ENCODE measurements at places on chromosomes 16 and 17.
A peak's percentile ranks its signal among the peaks of the same experiment; 100 is the strongest.

DNA sequence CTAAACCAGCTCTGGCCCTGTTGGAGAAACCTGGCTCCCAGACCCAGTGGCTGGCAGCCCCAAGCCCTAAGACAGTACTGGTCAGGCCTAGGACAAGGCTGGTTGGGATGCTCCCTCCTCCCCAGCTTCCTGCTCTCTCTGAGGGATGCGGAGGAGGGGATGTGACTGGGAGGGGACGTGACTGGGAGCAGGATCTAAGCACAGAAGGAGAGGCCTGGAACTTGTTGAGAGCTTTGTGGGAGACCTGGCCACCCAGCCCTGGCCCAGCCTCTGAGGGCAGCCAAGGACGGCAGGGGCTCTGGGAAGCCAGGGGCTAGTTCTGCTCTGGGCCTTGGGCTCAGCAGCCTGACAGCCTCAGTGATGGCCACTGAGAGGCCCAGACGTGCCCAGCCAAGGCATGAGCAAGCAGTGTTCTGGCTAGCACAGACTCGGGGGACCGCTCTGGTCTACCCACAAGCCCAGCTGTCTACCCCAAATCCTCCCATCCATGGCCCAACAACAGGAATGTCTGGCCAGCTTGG, 22.8 kb downstream of the ATP6V0D1 start:
- DNase-seq, result no peak

GRCh38 chr16:59510008-59510424, 775.9 kb upstream of the GOT2 start:
- peak; percentile 74 for DNase-seq

DNA sequence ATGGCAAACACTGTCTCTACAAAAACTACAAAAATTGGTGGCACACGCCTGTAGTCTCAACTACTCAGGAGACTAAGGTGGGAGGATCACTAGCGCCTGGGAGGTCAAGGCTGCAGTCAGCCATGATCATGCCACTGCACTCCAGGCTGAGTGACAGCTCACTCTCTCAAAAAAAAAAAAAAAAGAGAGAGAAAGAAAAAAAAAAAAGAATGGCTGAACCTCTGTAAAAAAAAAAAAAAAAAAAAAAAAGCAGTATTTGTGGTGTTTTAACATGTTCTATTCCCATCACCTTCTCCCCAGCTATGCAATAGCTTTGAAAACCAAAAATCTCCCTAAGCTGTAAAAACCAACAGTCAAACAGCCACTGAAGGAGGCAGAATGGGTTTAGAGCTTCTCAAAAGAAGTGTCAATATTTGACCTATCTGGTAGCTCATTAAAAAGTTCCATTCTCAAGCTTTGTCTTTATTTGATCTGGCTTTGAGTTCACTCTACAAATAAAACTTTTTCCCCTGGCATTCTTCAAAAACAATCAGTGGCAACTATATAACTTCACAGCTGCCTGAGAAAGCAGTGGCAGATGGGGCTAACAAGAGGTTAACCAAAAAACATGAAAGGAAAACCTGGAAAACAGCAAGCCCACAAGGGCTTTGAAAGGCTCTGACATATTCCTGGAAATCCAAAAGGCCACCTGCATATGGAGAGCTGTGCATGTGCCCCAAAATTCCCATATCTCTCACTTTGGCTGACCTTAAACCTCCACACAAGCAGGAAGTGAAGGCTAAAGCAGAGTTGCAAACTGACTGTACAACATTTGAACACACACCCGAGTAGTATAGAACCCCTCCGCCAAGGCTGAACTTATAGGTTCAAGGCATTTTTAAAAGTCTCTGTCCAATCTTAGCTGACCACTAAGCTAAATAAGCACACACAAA, 36.0 kb downstream of the USP32 start:
- no peak for DNase-seq

GRCh38 chr17:59964482-59965328, at the start of gene RNFT1:
RNFT1 (minus strand) TSS chr17:59964740; CDS start chr17:59964663, 77 bp downstream.
- DNase-seq, result peak; percentile 94

DNA sequence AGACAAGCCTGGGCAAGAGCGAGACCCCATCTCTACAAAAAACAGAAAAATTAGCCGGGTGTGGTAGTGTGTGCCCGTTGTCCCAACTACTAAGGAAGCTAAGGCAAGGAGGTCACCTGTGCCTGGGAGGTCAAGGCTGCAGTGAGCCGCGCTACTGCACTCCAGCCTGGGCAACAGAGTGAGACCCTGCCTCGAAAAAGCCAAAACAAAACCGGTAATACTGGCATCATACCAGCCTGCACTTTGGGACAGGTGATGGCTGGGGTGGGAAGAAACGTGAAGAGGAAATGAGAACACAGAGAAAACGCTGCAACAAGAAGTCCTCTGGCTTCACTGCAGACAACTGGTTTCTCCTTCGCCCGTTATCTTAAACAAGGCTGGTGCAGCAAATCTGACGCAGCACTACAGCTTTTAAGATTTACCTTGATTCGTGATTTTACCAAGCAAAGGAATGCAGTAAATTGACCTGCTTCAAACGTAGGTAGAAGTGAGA, 725 bp upstream of the CASC3 start:
- DNase-seq, result no peak

GRCh38 chr17:689556-690275, 24.9 kb downstream of the VPS53 start:
- DNase-seq, result no peak

DNA sequence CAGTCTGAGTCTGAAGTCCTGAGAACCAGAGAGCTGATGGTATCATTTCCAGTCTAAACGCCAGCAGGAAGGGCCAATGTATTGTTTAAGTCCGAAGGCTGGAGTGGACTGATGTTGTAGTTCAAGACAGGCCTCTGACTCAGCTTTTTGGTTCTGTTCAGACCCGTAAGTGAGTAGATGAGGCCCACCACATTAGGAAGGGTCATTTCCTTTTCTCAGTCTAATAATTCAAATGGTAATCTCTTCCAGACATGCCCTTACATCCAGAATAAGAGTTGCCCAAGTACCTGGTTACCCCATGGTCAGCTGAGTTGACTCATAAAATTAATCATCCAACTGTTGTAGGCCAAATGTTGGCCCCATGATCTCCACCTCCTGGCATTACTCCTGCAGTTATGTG, 442.6 kb upstream of the HSBP1 start:
- DNase-seq, result no peak

DNA sequence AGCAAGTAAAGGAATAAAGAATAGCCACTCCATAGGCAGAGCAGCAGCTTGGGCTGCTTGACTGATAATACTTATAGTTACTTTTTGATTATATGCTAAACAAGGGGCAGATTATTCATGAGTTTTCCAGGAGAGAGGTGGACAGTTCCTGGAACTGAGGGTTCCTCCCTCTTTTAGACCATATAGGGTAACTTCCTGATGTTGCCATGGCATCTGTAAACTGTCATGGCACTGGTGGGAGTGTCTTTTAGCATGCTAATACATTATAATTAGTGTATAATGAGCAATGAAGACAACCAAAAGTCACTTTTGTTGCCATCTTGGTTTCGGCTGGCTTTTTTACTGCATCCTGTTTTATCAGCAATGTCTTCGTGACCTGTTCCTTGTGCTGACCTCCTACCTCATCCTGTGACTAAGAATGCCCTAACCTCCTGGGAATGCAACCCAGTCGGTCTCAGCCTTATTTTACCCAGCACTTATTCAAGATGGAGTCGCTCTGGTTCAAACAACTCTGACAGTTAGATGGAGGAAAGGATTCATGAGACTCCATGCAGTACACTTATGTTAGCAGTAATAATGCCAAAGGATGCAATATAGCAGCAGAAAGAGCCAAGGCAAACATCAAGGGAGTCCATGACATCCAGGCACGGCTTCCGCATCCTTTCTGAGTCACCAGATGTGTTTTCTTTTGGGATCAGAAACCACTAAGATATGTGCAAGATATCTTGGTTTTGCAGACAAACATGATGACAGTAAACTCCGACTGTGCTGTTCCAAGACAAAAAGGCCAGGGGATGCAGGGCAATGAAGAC, 55.8 kb upstream of the B4GALNT2 start:
- no peak for DNase-seq

GRCh38 chr16:73289232-73289631, 241.3 kb upstream of the ZFHX3 start:
- DNase-seq, result no peak

DNA sequence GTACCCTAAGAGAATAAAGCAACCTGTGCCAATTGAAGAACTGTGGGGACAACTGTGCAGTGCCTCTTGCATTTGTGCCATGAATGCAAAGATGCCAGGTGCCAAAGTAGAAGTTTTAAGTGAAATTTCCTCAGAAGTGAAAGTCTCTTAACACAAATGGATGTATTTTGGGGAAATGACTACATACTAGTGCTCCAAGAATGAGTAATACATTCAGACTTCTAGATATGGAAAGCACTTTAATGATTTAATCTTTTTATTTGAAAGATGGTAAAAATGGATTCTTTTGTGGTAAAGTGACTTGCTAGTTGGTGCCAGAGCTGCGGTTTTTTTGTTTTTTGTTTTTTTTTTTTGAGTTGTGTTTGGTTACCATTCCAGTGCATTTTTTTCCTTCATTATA, 15.0 kb downstream of the UTP18 start:
- DNase-seq, result no peak

GRCh38 chr16:67091906-67092566, 17.7 kb upstream of the PHAF1 start:
- DNase-seq, result no peak

DNA sequence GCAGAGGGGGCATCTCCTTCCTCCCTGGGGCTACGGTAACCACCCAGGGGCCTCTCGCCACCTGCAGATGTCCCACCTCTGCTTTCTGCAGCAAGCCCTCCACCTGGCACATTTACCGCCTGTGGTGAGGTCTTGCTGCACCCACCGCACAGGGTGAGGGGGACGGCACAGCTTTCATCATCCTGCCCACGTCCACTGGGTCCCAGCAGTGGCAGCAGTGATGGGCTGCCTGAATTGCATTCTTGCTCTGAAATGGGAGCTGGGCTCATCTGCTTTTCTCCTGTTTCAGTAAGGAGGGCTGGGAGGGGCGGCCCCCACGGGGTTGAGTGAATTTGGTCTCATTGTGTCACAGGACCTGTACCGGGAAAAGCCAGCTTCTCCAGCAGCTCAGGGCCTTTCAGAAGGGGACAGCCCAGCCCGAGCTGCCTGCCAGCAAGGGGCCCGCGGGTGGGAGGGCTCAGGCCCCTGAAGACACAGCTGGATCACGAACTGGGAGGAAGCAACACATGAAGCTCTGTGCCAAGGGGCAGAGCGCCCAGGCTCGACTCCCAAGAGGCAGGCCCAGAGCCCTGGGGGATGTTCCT, 12.7 kb downstream of the DNAAF8 start:
- DNase-seq, result no peak

GRCh38 chr16:54135361-54136275, 151.0 kb downstream of the IRX3 start:
- peak; percentile 4 for DNase-seq

- no peak for DNase-seq
These were observed 92.4 kb downstream of the HAPSTR1 start for GRCh38 chr16:9183682-9184353.

GRCh38 chr17:39235555-39236449, 10.1 kb upstream of the STAC2 start:
- DNase-seq, result peak; percentile 92

GRCh38 chr16:24152826-24153225, 103.3 kb upstream of the CACNG3 start:
- DNase-seq, result no peak

DNA sequence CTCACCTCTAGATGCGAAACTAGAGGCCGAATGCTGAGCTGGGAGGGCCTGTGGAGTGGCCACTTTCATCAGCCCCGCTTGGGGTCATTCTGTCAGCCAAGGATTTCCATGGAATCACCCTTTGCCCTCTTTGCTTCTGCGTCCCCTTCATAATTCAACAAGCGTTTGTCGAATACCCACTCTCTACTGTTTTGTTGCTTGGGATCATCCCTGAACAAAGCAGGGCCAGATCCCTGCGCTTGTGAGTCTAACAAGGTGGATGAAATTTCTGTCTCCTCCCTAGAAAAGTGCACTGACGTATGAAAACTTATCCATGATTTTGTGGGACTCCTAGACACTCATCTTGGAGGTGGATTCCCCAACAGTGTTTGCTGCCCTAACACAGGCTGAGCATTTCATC, 3.3 kb upstream of the SLC12A3 start:
- DNase-seq, result no peak

- DNase-seq, result no peak
These were observed 2.1 kb downstream of the PSMB10 start for GRCh38 chr16:67934306-67935100.

DNA sequence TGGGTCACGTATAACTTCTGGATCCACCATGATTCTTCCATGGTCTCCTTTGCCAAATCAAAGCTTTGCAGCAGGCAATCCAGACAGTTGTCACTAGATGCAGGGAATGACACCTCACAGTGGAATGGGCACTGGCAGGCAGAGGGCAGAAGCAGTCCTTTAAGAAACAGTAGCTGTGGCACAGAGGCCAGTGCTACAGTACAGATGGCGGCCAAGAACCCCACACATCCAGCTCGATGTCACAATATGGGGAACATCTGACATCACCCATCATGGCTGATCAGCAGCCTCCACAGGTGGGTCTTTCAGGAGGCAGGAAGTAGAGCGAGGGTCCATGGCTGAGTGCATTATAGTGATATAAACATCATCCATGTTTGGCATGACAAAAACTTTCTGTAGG, 18.8 kb upstream of the ERN1 start:
- DNase-seq, result no peak

- DNase-seq, result no peak
These were observed 121.5 kb downstream of the PCTP start for GRCh38 chr17:55872374-55872773.

DNA sequence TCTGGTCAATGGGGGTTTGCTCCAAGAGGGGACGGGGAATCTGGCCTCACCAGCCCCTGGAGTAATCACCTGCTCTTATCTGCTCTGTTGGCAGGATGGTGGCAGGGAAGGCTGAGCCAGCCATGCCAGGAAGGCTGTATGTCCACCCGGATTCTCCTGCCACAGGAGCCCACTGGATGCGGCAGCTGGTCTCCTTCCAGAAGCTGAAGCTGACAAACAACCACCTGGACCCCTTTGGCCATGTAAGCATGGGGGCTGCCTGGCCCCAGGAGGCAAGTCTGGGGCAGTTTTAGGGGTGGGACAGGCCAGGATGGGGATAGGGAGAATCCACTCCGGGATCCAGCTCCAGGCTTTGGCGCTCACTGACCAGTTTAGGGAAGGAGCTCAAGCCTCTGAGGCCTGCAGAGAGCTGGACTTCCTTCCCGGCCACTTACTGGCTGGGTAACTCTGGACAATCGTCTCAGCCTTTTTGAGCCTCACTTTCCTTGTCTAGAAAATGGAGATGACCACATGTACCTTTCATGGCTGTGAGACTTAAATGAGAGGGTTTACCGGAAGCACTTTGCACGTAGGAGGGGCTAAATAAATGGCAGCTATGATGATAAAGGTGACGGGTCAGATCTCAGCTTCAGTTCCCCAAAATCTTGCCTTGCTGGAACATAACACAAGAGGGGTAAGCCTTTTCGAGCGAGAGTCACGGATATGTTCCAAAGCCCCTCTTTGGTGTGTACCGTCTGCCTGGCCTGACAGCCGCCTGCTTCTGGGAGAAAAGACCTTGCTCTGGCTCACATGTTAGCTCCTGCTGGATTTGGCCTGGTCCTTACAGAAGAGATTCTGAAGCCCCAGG, 15.4 kb downstream of the TBX4 start:
- no peak for DNase-seq

- no peak for DNase-seq
These were observed 319.2 kb downstream of the PHKB start for GRCh38 chr16:47780213-47780875.

Data from A549 (cell line).